CD4-positive, alpha-beta T cell treated with Interleukin-15 for 4 hours (primary cell): ENCODE measurements at places on chromosomes 1 and 21.

DNA sequence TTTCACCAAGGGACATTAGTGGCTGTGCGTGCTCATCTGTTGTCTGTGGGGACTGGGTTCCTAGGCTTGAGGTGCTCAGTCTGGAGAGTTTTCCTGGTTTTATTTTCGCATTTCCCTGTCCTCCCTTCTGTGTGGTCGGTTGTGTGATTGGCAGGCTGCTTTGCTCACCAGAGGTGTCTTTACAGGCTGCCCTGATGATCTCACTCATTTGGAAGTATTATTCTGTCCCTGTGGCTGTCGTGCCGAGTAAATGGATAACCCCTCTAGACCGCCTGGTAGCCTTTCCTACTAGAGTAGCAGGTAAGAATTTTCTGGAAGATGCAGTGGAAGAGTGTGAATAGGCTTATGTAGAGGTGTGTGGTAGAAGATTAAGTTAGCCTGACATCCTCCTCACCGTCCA is 44.1 kb upstream of the HMGN1 start:
- DNase-seq = no peak

GRCh38 chr1:116769104-116769452 is 14.8 kb downstream of the CD2 start:
- DNase-seq = no peak

DNA sequence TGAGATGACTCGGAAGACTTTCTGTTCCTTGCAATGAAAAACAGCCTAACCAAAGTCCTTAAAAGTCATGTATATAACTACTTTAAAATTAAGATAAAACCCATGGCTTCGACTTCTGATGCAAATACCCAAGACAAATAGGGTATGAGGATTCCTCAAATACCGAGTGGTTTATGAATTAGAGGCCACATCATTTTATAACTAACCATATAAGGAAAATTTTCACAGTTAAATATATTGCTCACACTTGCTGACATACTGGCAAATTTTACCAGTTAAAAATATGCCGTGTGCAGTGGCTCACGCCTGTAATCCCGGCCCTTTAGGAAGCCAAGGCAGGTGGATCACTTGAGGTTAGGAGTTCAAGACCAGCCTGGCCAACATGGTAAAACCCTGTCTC is 5.4 kb downstream of the RERE start:
- no peak for DNase-seq

GRCh38 chr1:230065571-230065970 is 1.5 kb upstream of the GALNT2 start:
- no peak for DNase-seq

GRCh38 chr1:48109390-48110013 is 112.3 kb upstream of the TRABD2B start:
- DNase-seq = no peak

DNA sequence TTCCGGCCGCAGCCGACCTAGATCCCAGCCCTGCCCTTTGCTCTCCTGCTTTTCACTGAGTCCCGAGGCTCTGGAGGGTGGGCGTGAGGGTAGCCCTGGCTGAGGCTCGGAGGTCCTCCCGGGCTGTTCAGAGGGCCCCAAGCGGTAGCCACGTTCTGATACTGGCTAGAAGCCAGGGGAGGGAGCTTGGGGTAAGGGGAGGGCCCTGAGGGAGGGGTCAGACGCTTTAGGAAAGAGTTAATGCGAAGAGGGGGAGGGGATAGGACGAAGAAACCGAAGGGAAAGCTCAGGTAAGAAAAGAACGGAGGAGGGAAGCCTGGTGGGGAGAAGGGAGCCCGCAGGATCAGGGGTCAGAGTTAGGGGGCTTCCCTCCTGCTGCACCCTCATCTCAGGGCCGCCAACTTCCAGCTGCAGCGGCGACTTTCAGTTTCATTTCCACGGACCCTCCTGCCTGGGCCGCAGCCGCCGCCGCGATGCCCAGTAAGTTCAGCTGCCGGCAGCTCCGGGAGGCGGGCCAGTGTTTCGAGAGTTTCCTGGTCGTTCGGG is at the start of gene MOV10:
MOV10 (plus strand) TSS at position 220 of the 546 bp plus-strand sequence; CDS start at position 474, 254 bp downstream.
- peak; percentile 55 for DNase-seq

GRCh38 chr1:10516925-10517676 is 42.4 kb downstream of the PEX14 start:
- DNase-seq = no peak
